ENCODE measurements at places on chromosomes 3 and 15.

DNA sequence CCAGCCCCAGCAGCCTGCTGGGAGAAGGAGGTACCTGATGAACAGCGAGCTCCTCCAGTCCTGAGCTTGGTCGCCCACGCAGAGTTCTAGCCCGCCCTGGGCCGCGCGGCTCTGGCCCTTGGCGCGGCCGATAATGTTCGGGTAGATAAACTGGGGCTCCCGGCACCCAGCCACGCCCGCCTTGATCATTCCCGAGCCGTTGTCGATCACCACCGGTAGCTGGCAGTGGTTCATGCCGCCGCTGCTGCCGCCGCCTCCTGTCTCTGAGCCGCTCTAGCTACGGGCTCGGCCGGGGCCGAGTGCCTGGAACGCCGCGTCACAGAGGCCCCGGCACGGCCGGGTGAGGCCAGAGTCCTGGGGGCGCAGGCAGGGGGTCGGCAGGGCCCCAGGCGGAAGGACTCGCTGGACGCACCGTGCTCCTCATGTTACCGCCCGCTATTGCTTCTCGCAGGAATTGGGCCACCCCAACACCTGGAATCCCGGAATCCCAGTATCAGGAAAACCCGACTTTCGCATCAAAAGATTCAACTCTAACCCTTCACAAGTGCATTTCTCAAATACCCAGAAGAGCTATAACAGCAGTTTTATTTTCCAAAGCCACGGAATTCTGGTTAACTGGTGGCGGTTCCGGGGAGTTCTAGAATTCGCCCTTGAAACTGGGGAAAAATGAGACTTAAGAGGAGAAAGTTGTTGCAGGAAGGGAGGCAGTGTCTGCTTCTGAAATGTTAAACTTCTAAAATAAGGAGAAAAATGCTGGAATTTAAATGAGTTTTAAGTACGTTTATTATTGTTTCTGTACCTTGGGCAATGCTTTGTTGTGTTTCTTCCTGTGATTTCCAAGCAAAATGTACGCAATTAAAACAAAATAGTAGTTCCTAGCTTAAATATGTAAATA, at the start of gene ACTRT3:
Gene ACTRT3 (minus strand): TSS at position 275 of the 895 bp plus-strand sequence. CDS start 41 bp downstream, at position 234.
- DNase-seq: peak; percentile 83

DNA sequence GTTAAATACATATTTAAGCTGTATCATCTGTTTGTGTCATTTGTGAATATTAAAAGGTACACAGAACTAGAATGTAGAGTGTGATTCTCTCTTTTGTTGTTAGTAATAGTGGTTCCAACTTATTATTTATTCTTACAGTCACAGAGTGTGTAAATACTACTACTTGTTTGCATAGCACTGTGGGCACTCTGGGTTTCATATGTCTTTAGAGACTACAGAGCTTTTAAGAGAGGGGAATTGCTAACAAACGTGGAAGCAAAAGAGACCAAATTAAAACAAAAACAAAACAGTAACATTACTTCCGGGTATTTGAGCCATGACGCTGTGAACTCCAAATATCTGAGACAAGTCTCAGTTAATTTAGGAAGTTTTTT, 828.0 kb upstream of the DPPA4 start:
- no peak for DNase-seq

DNA sequence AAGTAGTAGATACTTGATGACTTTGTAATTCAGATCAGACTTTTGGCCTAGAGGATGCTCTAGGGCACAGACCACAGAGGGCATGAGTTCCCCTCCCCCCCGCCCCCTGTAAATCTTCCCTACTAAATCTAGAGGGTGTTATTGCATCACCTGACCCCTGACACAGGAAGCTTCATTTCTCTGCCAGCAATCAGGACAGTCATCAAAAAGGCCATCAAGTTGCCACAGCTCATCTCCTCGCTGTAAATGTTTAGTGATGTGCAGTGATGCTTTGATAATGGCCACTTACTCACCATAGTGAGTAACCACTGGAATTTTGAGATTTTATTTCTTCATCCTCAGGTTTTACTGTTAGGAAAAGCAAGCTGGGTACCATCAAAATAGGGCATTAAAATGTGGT, 289.2 kb upstream of the CHRM5 start:
- no peak for DNase-seq

GRCh38 chr3:12268049-12268735, 20.7 kb upstream of the PPARG start:
- no peak for DNase-seq

DNA sequence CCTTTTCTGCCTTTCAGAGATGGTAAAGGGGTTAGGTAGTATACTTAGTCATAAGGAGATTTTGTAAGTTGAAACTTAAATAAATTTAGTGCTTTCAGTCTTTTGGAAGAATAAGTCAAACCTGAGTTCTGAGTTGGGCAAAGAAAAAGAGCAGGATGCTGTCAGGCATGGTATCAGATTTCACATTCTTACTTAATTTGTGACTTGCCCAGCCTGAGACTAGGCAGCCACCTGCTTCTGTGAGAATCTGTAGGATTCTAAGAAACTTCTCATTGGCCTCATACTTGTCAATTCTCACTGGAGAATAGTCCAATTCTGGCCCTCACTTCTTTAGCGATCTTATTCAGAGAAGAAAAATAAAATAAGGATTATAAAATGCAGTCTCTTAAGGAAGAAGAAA, 577.5 kb downstream of the DIPK2A start:
- no peak for DNase-seq

GRCh38 chr15:84034578-84035398, 200.8 kb upstream of the GOLGA6L4 start:
- no peak for DNase-seq

- no peak for DNase-seq
Measured at GRCh38 chr15:57031605-57032004, 113.2 kb downstream of the TCF12 start.

DNA sequence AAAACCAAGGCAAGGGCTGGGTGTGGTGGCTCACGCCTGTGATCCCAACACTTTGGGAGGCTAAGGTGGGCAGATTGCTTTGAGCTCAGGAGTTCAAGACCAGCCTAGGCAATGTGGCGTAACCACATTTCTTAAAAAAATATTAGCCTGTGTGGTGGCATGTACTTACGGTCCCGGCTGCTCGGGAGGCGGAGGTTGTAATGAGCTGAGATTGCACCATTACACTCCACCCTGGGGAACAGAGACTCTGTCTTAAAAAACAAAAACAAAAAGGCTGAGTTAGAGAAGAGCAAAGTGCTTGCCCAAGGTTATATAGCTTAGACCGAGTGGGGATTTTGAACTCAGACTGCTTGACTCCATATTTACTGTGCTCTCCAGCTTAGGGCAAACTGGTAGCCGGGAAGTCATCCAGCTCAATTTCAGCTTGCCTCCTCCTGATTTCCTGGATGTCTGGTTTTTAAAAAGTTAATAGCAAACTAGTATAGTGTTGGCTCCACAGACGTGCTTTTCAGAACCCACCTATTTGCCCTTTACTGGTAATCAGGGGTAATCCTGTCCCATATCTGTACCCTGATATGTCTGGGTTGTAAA, 138.9 kb downstream of the CACNA1D start:
- no peak for DNase-seq

DNA sequence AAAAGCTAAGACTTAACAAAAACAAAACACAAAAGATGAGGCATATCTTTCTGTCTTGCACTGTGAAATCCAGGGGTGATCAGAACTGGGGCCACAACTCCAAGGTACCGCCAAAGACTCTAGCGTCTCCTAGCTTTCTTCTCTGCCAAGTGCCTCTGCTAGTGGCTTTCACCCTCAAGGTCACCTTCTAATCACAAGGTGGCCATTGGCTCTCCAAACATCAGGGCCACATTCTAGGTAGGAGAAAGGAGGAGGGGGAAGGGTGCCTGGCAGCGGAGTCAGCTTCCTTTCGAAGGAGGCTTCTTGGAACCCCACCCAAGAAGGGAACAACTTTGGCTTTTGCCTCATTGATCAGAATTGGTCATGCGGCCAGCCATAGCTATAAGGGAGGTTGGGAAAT, 168.8 kb upstream of the SMAD3 start:
- no peak for DNase-seq

DNA sequence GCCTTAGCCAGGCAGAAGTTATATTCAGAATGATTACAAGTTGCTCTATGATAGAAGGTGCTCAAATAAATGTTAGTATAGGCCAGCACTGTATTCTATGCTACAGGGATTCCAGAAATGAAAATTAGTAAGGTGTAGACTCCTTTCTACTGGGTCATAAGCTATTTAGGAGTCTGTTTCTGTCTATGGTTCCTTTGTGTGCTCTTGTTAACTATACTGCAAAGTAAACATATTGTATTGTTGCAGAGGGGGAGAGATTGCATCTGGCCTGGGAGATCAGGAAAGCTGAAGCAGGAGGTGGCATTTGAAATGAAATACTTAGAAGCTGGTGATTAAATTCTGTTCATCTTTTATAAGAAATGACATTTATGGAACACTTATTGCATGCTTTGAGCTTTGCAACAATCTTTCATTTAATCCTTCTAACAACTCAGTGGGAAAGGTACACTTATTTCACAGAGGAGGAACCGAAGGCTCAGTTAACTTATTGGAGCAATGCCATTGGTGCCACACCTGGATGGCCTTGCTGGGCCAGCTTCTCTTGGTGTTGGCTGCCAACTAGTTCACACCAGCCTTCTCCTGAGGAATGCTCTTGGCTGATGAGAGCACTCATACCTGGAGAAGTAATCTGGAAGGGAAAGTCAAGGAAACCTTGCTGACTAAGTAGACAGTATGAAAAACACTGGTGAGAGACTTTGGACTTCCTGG, 39.1 kb downstream of the ABHD5 start:
- DNase-seq: no peak

Measured in left forelimb (tissue), 1 donor.